Melanocyte of skin (primary cell): ENCODE measurements at places on chromosomes 4 and X. TPM values are rescaled to one million over a fixed set of nuclear protein-coding genes. Genes with fewer than 3 reads are reported as not detected.

Gene LRP2BP
- total RNA-seq: 1.0 and 1.5 TPM in 2 replicates

Gene PRRG3
- total RNA-seq: not detected in 2 replicates

Gene TEX13D
- total RNA-seq: not detected in 2 replicates

Gene NMU
- 0.15 TPM in 1 of 2 replicates, not detected in the other for total RNA-seq

Gene KCNIP4
- under 0.01 TPM in 1 of 2 replicates, not detected in the other for total RNA-seq

Gene S100G
- total RNA-seq: not detected in 2 replicates

Gene SPANXD
- total RNA-seq: not detected in 2 replicates

Gene SNX25
- 74.3 and 93.5 TPM in 2 replicates for total RNA-seq

Gene TRO
- total RNA-seq: 4.8 and 5.8 TPM in 2 replicates

Gene COX7B2
- total RNA-seq: not detected in 2 replicates
